ENCODE measurements at places on chromosomes 2 and 18.

DNA sequence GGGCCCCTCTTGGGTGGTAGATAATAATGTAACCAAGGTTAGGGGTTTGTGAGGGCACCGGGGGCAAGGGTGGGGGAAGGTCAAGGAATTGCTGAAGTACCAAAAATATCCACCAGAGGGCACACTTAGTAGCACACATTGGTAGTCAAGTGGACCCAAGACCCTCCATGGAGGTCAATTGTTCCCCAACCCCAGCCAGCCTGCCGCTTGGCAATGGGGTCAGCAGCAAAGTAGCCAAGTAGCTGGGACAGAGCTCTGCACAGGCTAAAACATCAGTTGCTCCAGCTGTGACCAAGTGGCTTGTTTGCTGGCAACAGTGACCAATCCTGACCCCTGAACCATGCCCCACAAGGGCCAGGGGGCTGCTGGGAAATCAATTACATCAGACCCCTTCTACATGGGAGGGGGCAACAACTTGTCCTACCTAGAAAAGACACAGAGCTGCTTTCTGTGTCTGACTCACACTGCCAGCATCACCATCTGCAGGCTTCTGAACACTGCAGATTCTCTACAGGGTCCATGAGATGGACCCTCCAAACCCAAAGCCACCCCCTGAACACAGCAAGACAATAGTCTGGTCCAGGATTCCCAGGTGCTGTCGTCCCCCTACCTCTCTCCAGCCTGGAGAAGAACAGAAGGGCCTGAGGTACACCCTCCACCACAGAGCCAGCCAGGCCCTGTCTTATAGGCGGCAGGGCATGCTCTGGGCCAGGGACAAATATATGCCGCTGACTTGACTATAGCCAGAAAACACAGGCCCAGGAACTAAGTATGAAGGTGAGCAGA is 76.0 kb downstream of the EMX1 start:
- no peaks in the 10 kb centered on the region for H3K4me1 ChIP-seq
- H3K36me3 ChIP-seq: no peaks in the 10 kb centered on the region
- DNase-seq: no peak
- no peak overlapping the region for H3K4me3 ChIP-seq
- no peaks in the 10 kb centered on the region for H3K27me3 ChIP-seq

- no peak overlapping the region for H3K27ac ChIP-seq
- no peaks in the 10 kb centered on the region for H3K27me3 ChIP-seq
- no peaks in the 10 kb centered on the region for H3K4me1 ChIP-seq
- DNase-seq: no peak
These were observed 34.8 kb downstream of the MYO3B start for GRCh38 chr2:170212625-170213280.

- no peaks in the 10 kb centered on the region for H3K4me1 ChIP-seq
- no peak overlapping the region for H3K27ac ChIP-seq
- no peaks in the 10 kb centered on the region for H3K36me3 ChIP-seq
- no peak for DNase-seq
- H3K4me3 ChIP-seq: no peak overlapping the region
These were observed 324.2 kb upstream of the HS6ST1 start for GRCh38 chr2:128642821-128643220.

GRCh38 chr2:130736487-130736886 is 7.6 kb downstream of the GPR148 start:
- no peaks in the 10 kb centered on the region for H3K27me3 ChIP-seq
- H3K4me1 ChIP-seq: no peaks in the 10 kb centered on the region
- no peak overlapping the region for H3K27ac ChIP-seq
- H3K4me3 ChIP-seq: no peak overlapping the region
- no peak for DNase-seq
- H3K36me3 ChIP-seq: no peaks in the 10 kb centered on the region

DNA sequence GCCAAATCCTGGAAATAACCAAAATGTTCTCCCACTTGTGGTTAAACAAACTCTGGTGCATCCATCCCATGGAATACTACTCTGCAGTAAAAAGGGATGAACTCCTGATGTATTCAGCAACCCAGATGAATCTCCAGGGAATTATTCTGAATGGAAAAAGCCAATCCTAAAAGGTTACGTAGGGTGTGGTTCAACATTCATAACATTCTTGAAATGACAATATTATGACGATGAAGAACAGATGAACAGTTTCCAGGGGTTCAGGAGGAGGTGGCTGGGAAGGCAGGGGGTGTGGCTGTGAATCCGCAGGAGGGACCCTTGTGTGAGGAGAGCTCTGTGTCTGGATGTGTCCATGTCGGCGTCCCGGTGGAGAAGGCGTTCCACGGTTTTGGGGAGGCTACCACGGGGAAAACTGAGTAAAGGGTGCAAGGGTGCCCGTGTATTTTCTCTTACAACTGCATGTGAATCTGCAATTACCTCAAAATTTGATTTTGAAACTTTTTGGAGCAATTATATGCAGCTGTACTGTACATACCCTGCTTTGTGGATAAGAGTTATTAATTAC is 47.3 kb downstream of the KCNG2 start:
- no peaks in the 10 kb centered on the region for H3K27me3 ChIP-seq
- H3K36me3 ChIP-seq: no peaks in the 10 kb centered on the region

- H3K4me1 ChIP-seq: no peaks in the 10 kb centered on the region
- no peaks in the 10 kb centered on the region for H3K27me3 ChIP-seq
- DNase-seq: no peak
- no peak overlapping the region for H3K27ac ChIP-seq
These were observed 54.0 kb upstream of the IMP4 start for GRCh38 chr2:130288467-130289403.

DNA sequence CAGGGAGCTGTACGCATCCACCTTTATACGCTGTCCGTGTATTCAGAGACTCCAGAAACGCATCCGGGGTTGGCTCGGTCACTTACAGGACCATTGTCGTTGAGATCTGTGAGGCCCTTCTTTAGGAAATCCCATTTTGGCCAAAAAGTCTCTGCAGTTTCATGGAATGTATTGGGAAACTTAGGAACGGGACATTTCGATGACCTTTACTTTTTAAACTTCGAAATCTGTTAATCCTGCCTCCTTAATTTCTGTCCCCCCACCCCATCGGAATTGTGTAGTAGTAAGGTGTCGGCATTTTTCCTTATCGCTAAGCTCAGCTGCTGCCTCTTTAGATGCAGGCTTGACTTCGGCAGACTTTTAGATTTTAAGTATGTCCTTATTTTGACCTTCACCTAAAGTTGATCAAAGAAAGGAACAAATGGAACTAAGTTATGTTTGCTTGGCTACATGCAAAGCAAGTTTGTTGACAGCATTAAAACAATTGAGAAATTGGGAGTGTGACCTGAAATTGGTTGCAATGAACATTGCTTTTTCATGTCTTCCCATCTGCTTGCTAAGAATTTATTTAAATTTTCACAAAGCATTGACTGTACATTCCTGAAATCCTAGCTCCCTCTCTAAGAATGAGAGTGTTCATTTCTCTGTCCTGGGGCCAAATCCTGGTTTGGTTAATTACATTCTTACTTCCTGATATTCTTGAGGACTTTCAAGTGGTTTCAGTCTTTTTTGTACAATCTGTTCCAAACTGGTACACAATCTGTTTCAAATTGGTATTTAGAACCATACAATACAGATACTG is 884 bp upstream of the RAPH1 start:
- peak overlapping the region; percentile 29 for H3K4me3 ChIP-seq
- H3K36me3 ChIP-seq: no peaks in the 10 kb centered on the region
- H3K27ac ChIP-seq: peak overlapping the region; percentile 93
- no peak for DNase-seq

- peak overlapping the region; percentile 29 for H3K27ac ChIP-seq
- DNase-seq: no peak
- H3K4me3 ChIP-seq: no peak overlapping the region
- H3K36me3 ChIP-seq: peaks cover 13% of the 10 kb centered on the region
- no peaks in the 10 kb centered on the region for H3K27me3 ChIP-seq
These were observed 124.4 kb downstream of the LRP2 start for GRCh38 chr2:169237939-169238338.

GRCh38 chr18:54828281-54828881 is at the start of gene RAB27B:
TSS of gene RAB27B (plus strand) at chr18:54828477. CDS start at chr18:54877586, 49,109 bp downstream.
- H3K4me3 ChIP-seq: peak within 1 kb of the TSS; percentile 43
- no peaks in the 10 kb centered on the region for H3K27me3 ChIP-seq
- peak; percentile 76 for DNase-seq
- H3K27ac ChIP-seq: no peak within 1 kb of the TSS
- H3K36me3 ChIP-seq: no peaks in the 10 kb centered on the region

- H3K4me1 ChIP-seq: no peaks in the 10 kb centered on the region
These were observed 18.4 kb upstream of the NFATC1 start for GRCh38 chr18:79377187-79377891.

- H3K4me1 ChIP-seq: no peaks in the 10 kb centered on the region
- no peak overlapping the region for H3K4me3 ChIP-seq
- no peak overlapping the region for H3K27ac ChIP-seq
- no peaks in the 10 kb centered on the region for H3K27me3 ChIP-seq
These were observed 51.9 kb downstream of the CACNB4 start for GRCh38 chr2:152046940-152047339.

All from thyroid gland (tissue), 4 donors.